HT1080 (cell line): ENCODE measurements at places on chromosomes 3 and 15. TPM values are rescaled to one million over a fixed set of nuclear protein-coding genes. Genes with fewer than 3 reads are reported as not detected.

Gene GRK7
- total RNA-seq, result not detected in 2 replicates

Gene MCF2L2
- 1.8 and 3.4 TPM in 2 replicates for total RNA-seq

DNA sequence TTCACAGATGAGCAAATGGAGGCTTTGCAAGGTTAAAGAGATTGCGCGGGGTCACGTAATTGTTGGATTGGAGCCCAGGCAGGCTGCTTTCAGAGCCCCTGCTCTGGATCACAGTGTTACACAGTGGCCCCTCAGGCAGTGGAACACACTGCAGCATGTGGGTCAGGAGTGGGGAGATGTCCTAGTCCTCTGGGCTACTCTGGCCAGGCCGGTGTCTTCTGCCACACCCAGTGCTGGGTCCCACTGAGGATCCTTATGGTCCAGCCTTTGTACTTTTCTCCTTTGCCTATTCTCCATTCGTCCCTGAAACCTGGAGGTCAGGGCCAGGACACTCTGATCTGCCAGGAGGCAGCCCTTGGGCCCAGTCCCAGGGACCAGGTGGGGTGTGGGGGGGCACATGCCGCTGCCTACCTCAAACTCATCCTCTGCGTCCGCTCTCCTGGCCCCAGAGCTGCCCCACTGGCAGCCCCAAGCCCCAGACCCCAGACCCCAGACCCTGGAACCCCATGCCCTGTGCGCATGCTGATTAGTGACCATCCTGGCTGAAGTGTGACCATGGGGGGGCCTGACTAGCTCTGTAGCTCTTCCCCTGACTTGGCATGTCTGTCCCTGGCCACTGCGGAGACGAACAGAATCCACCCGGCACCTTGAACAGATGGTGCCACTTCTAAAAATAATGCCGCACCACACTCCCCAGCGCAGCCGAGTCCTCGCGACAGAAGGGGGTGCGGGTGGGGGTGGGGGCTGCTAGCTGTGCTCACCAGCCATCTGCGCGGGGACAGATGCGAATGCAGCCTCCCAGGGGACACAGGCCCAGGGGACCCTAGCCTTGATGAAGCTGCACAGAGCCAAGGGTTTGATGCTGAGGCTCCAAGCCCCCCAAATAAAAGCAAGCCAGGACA, 41.6 kb downstream of the ATP2B2 start:
- DNase-seq, result no peak

GRCh38 chr3:114686621-114687020, 392.8 kb downstream of the TIGIT start:
- no peak for DNase-seq

- DNase-seq, result no peak
Measured at GRCh38 chr3:172287937-172288477, 160.2 kb downstream of the GHSR start.

Gene DLL4
- 0.20 and 0.31 TPM in 2 replicates for total RNA-seq

Gene ZNF774
- total RNA-seq, result 0.76 and 0.87 TPM in 2 replicates

DNA sequence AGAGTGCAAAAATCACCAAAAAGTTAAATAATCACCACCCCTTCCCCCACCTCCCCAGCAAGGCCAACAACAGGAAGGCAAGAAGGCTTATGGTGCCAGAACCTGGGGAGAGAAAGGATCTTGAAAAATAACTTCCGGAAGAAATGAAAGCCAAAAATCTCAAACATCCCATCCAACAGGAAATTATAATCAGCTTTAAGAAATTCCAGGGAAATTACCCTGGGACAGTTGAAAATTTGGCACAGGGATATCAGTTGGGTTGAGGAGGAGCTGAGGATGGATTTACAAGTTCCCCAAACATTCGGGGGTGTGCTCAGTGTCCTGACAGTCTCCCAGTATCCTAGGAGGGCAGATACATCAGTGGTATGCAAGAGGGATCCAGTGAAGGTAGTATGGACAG, 82.7 kb downstream of the POLR2M start:
- no peak for DNase-seq

- no peak for DNase-seq
Measured at GRCh38 chr15:65309882-65310418, 5.5 kb downstream of the RNU5B-1 start.

Gene PLS1
- 20.8 and 24.8 TPM in 2 replicates for total RNA-seq

- no peak for DNase-seq
Measured at GRCh38 chr3:41101231-41101630, 98.1 kb upstream of the CTNNB1 start.

Gene GPR87
- 1.3 and 2.2 TPM in 2 replicates for total RNA-seq

- no peak for DNase-seq
Measured at GRCh38 chr15:33045066-33045810, 149.3 kb downstream of the FMN1 start.

DNA sequence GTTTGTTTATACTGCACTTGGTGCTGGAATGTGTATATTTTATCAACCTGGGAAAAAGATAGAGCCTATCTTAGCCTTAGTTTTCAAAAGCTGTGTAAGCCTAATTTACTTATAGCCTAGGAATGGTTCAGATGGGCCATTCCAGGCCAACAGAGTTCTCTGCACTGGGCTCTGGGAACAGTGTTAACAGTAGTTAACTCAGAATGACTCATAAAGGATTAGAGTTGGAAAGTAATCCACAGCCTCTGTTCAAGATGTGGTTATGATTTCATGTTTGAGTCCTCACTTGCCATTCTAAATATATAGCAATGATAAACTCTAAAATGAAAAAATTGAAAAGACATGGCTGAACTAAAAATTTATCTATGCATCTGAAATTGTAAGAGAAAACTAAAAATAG, 22.6 kb upstream of the PEX5L start:
- peak; percentile 66 for DNase-seq

DNA sequence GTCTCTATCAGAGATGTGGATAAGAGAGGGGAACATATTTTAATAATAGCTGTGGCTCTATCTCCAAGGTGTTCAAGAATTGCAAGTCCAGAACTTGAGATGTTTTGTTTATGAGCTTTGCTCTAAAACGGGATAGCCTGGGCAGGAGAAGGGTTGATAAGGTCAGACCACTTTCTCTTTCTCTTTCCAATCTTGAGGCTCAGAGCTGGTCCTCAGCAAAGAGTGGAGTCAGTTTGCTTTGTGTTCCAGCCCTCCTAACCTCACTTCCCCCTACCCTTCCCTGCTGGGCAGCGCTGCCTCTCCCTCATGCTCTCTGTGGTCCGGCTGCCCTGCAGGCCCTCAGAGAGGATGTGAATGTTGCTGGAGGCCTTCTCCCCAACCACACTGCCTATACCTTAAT, 13.8 kb downstream of the KLHL6 start:
- no peak for DNase-seq

Gene PTX3
- total RNA-seq, result 56.4 and 60.3 TPM in 2 replicates

GRCh38 chr15:37134699-37135131, 34.4 kb upstream of the MEIS2 start:
- DNase-seq, result peak; percentile 31

DNA sequence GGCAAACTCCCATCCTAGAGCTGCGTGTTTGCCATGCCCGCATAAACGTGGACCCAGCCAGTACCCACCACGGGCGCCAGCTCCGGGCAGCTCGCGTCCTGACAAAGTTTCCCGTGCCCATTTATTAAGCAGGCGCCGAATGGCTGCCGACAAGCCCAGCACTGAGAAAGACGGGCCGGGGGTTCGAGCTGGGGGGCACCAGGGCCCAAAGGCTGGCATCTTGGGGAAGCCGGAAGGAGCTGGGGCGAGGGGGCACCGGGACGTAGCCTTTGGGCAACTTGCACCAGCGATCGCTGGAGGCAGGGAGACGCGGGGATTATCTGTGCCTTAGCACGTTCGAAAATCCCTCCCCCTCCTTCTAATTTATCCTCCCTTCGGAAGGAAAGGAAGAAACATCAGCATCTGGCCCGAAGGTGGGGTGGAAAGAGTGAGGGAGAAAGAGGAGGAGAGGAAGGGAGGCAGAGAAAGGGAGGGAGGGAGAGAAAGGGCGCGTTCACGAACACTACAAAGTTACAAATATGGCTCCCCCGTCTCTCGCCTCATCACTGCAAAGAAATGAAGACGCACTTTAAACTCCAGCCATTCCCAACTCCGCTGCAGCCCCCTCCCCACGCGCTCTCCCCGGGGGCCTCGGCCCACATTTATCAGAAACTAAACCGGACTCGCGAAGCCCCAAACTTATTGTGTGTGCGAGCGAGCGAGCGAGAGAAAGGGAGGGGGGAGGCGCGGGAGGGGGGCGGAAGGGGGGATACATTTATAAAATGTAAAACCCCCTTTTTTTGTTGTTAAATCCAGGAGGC, 1.0 kb downstream of the ANP32A start:
- peak; percentile 62 for DNase-seq

Gene ADAMTS7
- total RNA-seq, result 0.23 and 0.96 TPM in 2 replicates

Gene PRR20G
- total RNA-seq, result not detected in 2 replicates

DNA sequence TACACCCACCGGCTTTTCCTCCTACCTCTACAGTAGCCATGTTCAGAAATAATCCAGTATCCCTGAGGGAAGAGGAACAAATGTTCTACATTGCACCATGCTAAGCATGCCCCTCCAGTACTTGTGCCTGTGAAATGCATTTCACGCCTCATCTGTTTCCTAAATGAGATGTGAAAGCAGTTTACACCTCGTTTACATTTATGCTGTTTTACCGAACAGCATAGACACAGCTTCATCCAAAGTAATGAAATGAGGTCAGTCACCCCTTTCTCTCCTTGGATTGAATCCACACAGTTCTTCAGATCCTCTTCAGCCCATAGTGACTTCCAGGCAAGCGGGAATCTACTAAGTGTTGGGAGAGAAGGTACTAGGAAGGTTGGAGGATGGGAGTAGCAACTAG, 514.3 kb downstream of the PDCD6IP start:
- DNase-seq, result no peak

DNA sequence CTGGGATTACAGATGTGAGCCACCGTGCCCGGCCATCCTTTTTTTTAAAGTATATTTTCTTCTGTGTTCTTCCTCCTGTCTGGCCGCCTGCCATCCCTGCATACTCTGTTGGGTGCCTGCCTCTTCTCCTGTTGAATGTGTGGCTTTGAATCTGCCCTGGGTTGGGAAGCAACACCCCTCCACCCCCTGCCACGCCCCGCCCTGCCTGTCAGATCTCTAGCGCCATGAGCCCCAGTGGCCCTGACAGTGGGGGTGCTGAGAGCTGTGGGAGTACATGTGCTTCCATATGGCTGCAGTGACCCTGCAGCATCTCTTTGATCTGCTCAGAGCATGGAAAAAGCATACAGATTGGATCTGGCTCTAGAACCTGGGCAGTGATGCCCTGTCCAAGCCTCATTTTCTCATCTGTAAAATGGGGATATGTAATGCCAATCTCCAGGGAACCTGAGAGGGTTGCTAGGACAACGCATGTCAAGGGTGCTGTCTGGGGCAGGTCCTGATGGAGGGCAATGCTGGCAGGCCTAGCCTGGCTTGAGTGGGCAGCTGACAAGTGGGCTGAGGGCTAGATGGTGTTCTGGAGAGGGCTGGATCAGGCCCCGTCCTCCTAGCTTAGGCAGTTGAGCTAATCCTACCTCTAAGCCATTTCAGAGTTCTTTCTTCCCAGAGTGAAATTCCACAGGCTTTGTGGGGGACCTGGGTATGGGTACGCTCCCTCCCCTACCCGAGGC, 23.9 kb downstream of the CCDC13 start:
- DNase-seq, result no peak

DNA sequence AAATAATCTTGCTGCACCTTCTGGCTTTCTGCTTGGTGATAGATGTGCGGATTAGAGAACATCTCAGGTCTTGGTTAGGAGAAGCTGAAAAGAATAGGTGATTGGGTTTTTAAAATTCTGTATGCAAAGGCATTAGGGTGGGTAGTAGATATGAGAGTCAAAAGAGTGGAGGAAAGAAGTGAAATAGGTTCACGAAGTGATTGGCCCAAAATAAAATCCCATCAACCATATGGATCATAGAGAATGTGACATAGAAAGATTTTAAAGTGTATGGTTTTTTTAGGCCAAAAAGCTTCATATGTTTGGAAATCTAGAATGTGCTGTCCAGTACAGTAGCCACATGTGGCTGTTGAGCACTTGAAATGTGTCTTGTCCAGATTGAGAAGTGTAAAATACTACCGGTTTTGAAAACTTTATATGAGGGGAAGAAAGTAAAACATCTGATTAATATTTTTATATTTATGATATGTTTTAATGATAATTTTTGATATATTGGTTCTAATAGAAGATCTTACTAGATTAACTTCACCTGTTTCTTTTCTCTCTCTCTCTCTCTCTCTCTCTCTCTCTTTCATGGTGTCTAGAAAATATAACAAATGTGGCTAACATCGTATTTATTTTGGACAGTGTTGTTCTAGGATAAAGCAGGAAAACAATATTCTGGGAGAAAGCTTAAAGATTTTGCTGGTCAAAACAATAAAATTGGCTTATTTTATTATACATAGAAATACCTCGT, 2.9 kb downstream of the MBNL1 start:
- no peak for DNase-seq

DNA sequence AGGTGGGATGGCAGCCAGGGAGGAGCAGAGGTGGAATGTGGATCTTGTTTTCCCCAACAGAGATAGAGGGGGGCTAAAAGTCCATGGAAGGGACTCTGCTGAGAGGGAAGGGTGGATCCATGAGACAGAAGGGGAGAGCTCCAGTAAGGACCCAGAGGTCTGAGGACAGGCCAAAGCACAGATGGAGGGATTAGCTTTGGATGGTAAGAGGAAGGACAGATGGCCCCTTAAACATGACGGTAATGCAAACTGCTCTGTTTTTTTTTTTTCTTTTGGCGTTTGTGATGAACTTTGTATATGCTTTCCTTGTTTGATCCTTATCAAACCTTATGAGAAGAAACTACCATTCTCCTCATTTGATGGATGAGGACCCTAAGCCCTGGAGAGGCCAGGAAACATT, 96.2 kb downstream of the IGF1R start:
- no peak for DNase-seq

Gene VPS13C
- 11.2 and 11.4 TPM in 2 replicates for total RNA-seq

GRCh38 chr15:34993877-34994276, 5.8 kb upstream of the ZNF770 start:
- DNase-seq, result no peak

DNA sequence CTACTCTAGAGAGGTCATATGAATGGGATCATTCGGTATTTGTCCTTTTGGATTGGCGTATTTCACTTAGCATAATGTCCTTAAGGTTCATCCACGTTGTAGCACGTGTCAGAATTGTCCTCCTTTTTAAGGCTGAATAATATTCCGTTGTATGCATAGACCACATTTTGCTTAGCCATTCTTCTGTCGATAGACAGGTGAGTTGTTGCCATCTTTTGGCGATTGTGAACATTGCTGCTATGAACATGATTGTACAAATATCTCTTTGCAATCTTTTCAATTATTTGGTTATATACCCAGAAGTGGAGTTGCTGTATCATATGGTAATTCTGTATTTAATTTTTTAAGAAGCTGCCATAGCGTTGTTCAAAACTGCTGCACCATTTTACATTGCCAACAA, 52.4 kb upstream of the GOLGA8J start:
- DNase-seq, result no peak

DNA sequence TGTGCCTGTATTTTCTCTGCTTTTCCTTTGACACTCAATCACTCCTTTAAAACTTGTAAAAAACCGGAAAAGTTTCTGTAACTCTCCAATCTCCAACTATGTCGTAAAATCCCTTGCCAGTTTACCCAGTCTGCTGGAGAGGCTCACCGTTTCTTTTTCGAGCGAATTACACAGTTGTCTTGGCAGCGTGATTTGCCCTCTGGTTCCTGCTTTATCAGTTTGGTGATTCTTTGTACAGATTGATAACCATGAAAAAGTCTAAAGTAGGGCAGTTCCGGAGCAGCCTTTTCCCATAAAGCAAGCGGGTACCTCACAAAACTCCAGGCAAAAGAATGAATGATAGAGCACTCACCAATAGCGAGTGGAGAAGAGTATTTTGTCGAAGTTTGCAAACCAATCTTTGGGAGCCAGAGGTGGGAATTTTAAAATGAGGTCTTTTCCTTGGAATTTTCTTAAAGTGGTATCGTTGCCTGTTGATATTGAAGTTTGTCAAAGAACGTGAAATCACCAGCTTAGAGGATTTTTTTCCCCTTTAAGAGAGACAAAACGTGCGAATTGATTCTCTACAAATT, at the start of gene TTC23:
Gene TTC23, minus strand, starts transcription at position 312 of the 572 bp plus-strand sequence. CDS start 20,869 bp downstream, outside the sequence.
- DNase-seq, result peak; percentile 89

- no peak for DNase-seq
Measured at GRCh38 chr3:105821433-105821832, 47.4 kb downstream of the CBLB start.
